ENCODE measurements at places on chromosomes 3 and 15.

- DNase-seq: no peak
Observed at GRCh38 chr15:77370580-77370979, 49.3 kb downstream of the PEAK1 start.

- DNase-seq: no peak
Observed at GRCh38 chr3:57309769-57310360, 17.4 kb upstream of the ASB14 start.

GRCh38 chr3:155047672-155048071 lies 32.4 kb upstream of the MME start:
- no peak for DNase-seq

- no peak for DNase-seq
Observed at GRCh38 chr3:181326637-181327223, 337.2 kb upstream of the DNAJC19 start.

DNA sequence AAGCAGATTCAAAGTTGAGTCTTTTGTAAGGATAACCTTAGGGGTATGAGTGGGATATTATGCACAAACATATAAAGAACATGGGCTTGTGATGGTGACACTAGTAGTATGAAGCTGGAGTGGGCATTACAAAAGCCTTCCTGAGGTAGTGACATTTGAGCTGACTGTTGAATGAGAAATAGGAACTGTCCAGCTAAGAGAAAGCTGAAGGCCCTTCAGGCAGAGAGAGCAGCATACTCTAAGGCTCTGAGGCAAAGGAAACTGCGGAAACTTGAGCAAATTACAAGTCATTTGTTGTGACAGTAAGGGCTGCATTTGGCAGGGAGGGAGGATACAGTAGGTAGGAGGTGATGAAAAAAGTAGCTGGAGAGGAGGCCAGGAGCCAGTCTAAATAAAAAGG lies 190.7 kb upstream of the CD96 start:
- no peak for DNase-seq

DNA sequence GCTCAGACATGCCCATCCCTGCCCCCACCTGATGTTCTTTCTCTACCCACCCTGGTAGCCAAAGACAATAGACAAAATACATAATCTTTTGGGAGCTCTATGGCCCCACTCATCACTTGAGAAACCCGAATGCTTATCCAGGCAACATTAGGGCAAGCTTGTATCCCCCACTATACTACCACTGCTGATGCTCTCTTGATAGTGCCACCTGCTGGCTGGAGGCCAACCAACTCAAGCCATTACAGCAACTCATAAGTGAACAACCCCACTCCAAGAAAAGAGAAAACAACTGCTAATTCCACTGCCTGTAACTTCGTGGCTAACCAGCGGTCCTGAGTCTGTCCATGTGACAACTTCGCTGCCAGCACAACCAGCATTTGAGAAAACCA lies 342.5 kb upstream of the TGFBR2 start:
- DNase-seq: no peak

DNA sequence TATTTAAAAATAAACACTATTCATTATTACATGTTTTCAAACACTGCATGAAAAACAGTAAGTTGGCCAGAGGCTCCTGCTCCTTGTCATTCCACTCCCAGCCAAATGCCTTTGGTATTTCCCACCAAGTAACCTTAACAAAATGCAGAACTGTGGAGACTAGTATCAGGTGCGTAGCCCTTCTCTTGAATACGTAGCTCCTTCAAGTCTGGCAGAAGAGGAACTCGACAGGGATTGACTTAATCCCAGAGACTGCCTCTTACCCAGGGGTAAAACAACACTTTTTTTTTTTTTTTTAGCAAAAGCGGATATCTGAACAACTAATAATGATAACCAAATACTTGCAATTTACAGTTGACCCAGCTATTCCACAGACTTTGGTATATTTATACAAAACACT lies 738 bp downstream of the COMMD2 start:
- DNase-seq: no peak

Measured in stimulated activated CD4-positive, alpha-beta T cell treated with anti-CD3 and anti-CD28 coated beads, Interleukin-1b, Interleukin-23, amount 100 ng/mL, for 24 hours (primary cell).